ENCODE measurements at places on chromosomes 12 and 14.
A peak's percentile ranks its signal among the peaks of the same experiment; 100 is the strongest.

DNA sequence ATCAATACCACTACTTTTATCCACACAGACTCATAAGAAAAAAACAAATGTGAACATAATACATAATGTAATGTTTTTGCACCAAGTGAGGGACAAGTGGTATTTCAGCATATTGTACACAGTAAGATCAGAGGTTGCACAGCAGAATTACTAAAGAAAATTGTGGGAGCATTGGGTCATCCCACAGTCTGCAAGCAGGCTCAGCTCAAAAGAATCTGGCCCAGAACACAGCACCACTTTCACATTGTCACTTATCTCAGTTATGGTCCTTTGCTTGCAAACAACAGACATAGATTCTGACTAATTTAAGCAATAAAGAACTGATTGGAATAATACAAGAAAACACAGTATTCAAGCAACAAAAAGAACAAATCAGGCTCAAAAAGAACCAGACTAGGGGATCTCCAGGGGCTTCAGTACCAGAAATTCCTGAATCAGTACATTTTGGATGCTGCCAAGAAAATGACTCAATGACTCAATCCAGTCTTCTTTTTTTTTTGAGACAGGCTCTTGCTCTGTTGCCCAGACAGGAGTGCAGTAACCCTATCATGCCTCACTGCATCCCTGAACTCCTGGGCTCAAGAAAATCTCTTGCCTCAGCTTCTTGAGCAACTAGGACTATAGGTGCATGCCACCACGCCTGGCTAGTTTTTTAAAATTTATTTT is 42.9 kb upstream of the EEA1 start:
- DNase-seq: peak; percentile 84

DNA sequence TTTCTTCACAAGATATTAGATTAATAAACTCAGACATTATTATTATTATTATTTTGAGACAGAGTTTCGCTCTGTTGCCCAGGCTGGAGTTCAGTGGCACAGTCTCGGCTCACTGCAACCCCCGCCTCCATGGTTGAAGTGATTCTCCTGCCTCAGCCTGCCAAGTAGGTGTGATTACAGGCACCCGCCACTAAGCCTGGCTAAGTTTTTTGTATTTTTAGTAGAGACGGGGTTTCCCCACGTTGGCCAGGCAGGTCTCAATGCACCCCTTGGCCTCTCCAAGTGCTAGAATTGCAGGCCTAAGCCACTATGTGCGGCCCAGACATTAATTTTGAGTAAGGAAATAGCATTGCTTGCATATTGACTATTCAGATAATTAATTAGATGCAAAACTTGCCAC is 554.9 kb upstream of the LRFN5 start:
- no peak for DNase-seq

- no peak for DNase-seq
Observed at GRCh38 chr12:49255857-49256637, 8.8 kb upstream of the TUBA1C start.

- no peak for DNase-seq
Observed at GRCh38 chr12:7006639-7007038, 11.6 kb downstream of the LPCAT3 start.

DNA sequence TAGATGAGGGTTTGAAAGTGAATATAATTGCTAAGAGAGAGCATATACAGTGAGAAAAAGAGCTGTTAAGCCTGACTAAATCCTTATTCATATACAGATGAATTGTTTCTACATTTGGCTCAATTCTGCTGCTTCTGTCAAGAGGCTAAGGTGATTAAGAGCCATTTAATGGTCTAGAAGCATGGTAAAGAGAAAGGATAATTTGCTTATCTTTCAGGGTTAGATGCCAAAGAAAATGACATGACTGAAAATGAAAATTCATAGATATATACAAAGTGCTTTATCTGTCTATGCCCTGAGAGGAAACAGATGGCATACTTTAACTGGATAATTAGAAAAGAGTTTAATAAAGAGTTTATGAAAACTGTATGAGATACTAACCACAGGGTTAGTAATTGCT is 834.9 kb downstream of the SLC6A15 start:
- DNase-seq: no peak

DNA sequence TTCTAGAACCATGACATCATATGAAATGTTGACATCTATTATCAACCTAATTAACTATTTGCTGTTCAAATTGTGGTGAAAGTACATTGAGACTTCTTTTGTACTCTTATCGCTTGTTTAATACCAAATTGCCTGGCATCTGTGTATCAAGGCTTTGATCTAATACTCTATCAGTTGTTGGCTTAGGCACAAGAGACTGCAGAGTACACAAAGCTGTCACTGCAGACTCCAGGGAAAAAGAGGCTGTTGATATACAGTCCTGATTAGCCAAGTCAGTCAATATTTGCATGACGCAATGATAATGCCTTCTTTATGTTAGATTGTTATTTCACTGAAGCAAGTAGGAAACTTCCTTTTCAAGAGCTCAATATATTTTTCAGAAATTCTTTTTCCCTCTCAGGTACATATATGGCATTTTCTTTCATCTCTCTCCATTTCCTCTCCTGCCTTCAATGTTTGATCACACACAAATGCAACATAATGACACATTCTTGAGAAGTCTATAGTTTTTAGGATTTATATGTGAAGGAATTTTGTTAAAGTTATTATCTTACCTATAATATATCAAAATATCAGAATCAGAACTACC is 32.3 kb upstream of the PTCSC3 start:
- no peak for DNase-seq

DNA sequence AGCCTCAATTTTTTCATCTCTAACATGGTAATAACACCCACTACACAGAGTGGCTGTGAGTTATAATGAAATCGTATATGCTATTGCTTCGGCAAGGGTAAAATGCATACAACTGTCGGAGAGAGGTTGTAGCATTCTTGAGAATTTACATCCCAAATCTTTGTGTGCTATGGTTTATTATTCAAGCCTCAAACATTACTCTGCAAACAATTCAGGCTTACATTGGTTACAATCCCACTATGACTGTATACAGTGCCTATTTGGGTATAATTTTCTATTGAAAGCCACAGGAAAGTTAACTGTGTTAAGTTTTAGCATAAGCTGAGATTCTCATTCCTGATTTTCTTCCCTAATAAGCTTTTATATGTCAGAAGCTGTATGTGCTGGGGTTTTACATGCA is 20.6 kb downstream of the SLC35F4 start:
- no peak for DNase-seq

GRCh38 chr14:56896922-56897321 is 86.6 kb upstream of the OTX2 start:
- DNase-seq: no peak

- DNase-seq: peak; percentile 65
Observed at GRCh38 chr12:50101663-50102062, 2.1 kb upstream of the GPD1 start.

DNA sequence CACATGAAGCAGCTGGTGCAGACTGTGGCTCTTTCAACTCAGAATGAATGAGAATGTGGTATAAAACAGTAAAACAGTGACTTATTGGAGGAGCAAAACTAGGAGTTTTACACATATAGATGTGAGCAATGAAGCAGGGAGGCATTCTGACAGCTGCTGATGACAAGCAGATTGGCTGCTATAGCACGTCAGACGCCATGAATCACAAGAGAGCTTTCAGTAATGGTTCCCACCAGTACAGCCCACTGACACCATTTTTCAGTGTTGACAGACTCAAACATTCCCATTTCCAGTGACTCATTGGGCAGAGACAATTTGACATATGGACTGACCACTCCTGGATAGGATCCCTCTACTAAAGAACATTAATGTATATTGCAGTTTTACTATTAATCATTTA is 24.6 kb upstream of the FSCB start:
- DNase-seq: no peak

DNA sequence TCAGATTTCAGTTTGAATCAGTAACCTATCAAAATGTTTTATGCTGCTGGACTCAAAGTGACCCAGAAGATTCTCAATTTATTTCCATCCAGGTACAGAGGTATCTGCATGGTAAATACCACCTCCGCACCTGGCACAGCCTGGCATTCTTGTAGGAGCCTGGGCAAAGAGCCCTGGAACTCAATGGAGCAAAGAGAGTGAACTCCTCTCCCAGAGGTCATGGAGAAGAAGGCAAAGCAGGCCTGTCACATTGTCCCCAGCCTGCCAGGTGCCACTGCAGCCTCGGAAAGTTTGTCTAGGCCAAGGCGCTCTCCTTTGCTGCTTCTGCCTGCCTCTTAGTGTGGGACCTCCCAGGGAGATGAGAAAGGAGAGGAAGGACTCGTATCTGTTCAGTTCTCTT is 319.8 kb downstream of the ZFP36L1 start:
- no peak for DNase-seq

DNA sequence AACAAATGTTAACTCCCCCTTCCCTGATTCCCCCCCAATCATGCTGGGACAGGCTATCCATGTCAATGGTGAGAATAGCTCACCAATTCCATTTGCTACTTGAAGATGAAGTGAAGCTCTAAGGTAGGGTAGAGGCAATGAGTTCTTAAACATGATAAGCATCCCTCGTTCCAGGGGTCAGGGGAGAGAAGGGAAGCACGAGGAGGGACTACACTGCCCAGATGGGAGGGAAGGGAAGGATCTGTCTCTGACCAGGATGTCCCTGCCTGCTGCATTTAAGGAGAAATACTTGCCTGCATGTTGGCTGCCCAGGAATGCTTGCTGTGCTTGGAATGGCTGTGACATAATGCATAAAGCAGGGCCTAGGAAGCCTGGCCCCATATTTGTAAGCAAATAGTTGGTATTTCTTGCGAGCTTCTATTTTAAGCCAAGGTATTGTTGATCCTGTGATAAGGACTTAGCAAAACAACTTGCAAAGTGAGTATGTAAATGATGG is 155.1 kb downstream of the CEP83 start:
- DNase-seq: peak; percentile 74

DNA sequence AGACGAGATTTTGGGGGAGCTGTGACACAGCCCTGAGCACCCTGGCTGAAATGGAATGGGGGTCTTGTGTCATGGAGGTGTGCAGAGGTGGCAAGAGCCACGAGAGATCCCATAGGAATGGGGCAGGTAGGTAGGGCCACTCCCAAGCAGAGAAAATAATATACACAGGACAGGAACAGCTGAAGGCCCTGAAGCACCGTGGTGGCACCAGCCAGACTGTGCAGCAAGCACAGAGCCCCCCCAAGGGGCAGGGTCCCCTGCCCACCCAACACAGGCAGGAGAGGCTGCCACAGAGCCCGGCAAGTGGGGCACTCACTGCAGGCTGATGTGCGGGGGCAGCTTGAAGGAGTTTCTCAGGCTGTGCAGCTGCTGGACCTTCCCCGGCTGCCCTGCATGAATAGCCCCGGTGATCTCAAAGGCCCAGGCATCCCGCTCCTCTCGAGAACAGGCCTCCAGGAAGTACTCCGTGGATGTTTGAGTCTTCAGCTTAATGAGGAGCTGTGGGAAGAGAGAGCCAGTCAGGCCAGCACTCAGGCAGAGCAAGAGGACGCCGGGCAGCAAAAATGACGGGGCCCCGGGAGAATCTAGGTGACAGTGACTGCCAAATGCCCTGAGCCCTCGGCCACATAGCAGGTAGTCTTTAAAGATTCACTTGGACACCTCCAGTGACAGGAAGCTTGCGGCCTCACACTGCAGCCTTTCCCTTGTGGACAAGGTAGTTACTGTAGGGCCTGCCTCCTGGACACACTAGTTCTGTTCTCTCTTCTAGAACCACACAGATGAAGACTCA is 16.7 kb downstream of the PLEK2 start:
- DNase-seq: no peak

DNA sequence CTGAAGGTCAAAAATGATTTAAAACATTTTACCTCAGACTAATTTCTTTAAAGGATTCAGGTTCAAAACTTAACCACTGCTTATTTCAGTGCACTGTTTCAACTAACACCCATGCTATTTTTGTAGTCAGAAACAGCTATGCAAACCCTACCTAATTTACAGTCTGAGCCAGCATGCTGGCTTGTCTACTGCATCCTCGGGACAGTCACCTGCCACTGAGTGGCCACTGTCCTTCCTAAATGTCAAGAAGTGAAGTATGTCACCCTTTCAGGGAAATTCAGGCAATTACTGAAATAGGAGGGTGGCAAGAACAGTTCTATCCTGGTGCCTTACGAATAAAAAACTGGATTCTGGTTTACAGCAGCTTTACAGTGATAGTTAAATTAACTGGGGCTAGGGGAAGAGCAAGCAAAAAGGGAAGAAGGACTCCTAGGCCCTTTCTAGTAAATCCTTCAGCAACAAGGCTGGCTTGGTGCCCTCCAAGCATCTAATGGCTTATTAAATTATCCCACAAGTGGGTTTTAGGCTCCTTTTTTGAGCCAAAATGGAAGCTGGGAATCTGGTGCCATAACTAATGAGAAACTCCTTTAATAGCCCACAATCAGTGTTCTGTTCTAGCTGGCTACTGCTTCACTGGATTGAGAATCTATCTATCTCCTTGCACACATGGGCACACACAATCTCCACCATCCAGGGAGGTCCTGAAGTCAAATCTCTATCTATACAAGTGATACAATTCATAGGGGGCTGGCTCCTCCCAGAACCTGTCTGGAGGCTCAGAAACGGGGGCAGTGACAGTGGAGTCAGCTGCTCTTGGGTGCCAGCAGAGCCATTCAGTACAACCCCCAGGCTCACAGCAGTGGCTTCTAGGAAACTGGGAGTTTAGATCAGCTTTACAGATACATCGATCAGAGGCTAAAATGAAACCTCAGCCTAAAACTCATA is 43.4 kb downstream of the SH2B3 start:
- DNase-seq: no peak

DNA sequence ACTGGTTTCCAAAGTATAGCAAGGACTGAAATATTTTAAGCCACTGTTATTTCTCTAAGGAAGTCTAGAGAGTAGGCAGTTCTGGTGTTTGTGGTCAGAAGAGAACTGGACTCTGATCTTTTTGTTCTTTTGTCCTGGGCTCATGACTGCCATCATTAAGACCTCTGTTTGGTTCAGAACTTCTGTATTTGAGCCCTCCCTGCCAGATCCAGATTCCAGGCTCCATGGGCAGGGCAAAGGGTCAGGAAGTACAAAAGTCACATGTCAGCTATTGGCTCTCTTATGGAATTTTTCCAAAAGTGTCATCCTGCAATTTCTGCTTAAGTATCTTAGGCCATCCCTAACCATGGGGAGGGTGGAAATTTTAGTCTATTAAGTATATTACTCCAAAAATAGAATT is 6.8 kb downstream of the PIWIL1 start:
- no peak for DNase-seq

GRCh38 chr12:101819467-101819866 is 11.3 kb downstream of the GNPTAB start:
- no peak for DNase-seq

DNA sequence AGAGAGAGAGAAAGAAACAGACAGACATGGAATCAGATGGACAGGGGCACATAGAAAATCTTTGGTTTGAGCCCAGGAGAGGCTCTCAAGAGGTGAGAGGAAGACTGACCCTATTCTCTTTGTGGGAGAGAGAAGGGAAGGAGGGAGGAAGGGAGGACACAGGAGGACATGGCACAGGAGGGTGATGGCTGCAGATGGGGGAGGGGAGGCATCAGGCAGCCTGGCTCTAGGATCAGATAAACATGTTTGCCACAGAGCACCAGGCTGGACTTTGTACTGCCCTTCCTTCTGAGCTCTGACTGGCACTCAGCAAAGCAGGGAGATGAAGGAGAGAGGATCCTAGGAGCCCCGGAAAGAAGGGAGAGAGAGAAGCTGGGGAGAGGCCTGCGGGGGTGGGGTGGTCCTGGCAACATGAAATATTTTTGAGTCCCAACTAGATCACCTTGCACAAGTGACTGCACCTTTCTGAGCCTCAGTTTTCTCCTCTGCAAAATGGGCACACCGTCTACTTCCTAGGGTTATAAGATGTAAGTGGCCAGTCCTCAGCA is 6.1 kb downstream of the HNF1A start:
- DNase-seq: no peak

GRCh38 chr14:22394616-22395015 is 194.4 kb downstream of the DAD1 start:
- DNase-seq: no peak

Data from adipocyte (in vitro differentiated cells).